ENCODE measurements at places on chromosomes 1 and 21.

DNA sequence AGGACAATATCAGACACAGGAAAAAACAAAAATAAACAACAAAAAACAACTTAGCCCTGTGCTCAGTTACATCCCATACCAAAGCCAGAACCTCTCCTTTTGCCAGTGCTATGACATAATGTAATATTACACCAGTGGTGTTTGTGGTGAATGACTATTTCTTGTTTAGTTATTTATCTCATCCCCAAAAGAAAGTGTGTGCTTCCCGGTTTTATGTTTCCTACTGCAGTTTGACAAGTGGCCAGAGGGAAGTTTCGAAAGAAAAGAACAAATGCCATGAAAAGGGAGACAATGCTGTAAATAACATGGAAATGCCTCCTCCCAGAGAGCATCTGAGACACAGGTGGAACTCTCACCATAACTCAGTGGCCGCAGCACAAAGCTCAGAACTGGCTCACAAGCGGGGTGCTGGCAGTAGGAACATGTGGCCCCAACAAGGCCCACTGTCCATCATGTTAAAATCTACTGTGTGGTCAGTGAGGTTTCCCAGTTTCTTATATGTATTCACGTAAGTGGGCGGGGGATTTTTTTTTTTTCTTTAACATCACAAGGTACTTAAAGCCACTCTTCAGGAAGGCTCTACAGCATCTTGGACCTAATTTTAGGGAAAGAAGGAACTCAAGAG, 158.2 kb downstream of the BARHL2 start:
- no peak for DNase-seq

DNA sequence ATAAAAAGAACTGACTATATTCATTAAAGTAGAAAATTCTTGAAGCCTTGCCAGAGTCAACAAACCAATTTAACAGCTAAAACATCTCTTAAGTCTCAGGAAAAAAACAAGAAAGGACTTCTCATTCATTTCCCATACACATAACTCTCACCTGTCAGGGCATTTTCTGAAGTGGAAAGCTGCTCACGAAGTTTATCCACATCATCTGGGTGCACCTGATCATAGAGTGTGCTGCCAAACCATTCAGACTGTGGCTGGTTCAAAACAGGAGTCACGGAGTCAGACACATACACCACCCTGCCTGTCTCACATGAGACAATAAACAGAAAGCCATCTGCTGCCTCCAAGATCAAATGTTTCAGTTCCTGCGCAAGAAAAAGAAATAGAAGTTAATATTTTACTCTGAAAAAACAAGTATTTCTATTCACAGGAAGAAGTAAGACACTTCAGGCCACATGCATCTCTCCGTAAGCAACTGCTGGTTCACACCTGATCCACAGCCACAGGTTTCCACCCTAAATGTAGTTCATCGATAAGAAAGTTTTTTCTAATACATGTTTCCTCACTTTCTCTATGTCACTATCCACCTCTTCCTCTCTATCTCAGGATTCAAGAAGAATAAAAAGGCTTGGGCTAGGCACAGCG, 28.2 kb upstream of the CTSK start:
- DNase-seq = peak; percentile 93

- DNase-seq = no peak
Measured at GRCh38 chr1:65069011-65069565, 78.9 kb upstream of the AK4 start.

DNA sequence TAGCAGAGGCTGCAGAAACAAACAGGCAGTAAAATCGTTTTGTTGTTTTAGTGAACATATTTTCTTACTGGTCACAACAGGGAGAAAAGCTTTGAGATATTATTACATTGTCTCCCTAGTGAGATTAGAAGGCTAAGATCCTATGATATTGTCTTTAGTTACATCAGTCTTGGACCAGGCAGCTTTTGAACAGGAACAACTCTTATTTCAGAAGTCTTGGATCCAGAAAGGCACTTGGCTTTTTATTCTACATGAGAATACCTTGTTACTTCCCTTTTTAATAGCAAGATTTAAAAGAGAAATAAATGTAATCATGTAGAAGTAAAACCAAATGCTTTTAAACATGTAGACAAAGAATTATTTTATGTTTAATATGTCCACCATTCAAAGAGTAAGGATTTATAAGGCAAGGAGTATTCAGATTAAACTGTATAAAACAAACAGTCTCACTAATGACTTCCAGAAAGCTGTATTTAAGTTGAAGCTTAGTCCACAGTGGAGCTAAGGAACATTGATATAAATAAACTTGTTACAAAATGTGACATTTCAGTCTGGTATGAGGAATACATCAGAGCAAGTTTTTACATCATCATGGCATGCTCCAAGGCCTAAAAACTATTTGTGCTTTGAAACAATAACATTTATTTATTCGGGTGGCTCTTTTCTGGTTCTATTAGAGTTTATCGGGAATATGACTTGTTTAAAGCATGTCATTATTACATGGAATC, 72.2 kb downstream of the PHTF1 start:
- DNase-seq = no peak

DNA sequence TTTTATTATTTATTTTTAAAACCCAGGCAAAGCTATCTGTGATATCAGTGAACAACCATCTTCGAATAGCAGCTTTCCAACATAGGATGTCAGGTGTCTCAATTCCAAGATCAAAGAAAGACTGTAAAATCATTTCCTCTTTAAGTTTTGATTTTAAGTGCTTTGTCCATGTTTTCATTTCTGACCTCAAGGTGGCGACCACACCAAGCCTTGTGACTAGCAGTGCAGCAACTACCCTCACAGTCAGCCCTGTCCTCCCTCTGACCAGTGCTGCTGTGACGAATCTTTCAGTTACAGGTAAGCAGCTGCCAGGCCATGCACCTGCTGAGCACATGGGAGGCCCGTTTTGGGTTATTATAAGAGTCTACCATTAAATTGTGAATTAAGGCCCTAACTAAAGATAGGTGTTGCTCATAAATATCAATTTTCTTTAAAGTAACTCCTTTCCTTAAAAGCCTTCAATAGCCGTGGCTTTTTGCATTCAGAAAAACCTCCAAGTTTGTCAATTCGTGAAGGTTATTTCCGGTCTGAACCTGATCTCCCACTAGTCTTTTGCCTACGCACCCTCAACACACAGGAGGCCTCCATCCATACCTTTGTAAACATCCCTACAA, 117.0 kb downstream of the CD247 start:
- DNase-seq = no peak

- no peak for DNase-seq
Measured at GRCh38 chr1:24309762-24310485, 9.2 kb upstream of the GRHL3 start.

DNA sequence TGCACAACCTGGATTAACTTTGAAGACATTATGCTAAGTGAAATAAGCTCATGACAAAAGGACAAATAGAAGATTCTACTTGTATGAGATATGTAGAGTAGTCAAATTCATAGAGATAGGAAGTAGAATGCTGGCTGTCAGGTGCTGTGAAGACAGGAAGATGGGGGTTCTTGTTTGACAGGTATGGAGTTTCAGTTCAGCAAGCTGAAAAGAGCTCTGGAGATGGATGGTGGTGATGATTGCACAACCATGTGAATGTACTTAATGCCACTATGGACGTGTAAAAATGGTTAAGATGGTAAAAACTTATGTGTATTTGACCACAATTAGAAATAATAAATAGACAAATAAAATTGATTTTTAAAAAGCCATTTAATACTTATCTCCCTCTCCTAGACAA, 169.8 kb upstream of the DUSP10 start:
- DNase-seq = no peak

- DNase-seq = no peak
Measured at GRCh38 chr1:153617663-153618062, 1.5 kb upstream of the S100A14 start.

- no peak for DNase-seq
Measured at GRCh38 chr1:106584676-106585075, 471.8 kb upstream of the PRMT6 start.

- no peak for DNase-seq
Measured at GRCh38 chr1:159949123-159949522, 3.7 kb upstream of the IGSF9 start.

- DNase-seq = no peak
Measured at GRCh38 chr1:96034006-96034405, 687.6 kb upstream of the PTBP2 start.

- DNase-seq = no peak
Measured at GRCh38 chr1:232382671-232383070, 247.3 kb downstream of the SIPA1L2 start.

GRCh38 chr21:34726627-34727337, 58.0 kb downstream of the CLIC6 start:
- no peak for DNase-seq

DNA sequence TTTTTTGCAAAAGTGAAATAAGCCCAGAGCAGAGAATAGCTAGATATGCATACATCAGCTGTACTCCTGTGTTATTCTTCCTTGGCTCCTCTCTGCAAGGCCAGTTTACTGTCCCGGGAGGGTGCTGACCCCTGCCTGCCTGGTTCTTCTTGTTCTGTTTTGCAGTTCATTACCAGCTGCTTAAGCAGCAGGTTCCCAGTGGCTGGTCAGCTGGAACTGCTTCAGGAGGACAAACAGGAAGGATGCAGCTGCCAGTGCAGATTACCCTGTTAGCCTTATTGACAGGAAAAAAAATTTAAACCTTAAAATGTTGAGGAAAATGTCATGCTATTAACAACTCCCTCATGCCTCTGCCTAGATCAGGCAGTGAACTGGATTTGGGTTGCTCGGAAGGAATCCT, 16.0 kb upstream of the LRIG2 start:
- no peak for DNase-seq

- no peak for DNase-seq
Measured at GRCh38 chr1:55848906-55849305, 633.7 kb upstream of the USP24 start.

DNA sequence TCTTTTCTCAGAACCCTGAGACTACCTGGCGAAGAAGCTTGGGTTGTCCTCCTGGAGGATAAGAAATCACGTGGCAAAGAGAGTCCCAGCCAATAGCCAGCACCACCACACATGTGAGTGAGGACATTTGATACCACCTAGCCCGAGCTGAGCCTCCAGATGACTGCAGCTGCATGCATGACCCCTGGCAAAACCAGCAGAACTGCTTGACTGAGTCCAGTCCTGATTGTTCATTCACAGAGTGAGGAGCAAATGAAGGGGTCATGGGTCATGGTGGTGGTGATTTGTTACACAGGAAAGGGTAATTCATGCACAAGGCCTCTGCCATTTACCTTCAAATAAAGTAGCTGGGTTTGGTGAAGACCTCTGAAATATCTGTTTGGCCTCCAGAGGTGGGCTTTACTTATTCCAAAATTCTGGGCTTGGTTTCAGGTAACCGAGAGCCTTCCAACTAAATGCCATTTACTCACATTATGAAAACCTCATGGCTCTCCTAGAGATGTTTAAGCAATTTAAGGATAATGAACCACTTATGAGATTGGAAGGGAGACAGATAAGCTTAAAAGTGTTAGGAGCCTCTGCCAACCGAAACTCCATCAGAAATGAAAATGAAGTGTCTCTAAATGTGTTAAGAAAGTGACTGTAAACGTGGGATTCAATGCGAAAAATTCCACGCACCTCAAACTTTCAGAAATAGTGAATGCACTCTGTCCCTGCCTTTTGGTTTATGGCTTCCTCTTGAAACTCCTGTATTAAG, 163.3 kb downstream of the SLC35F3 start:
- DNase-seq = no peak

- no peak for DNase-seq
Measured at GRCh38 chr1:181213056-181213455, 124.6 kb downstream of the IER5 start.

- DNase-seq = no peak
Measured at GRCh38 chr21:45327441-45328197, 39.9 kb upstream of the POFUT2 start.

DNA sequence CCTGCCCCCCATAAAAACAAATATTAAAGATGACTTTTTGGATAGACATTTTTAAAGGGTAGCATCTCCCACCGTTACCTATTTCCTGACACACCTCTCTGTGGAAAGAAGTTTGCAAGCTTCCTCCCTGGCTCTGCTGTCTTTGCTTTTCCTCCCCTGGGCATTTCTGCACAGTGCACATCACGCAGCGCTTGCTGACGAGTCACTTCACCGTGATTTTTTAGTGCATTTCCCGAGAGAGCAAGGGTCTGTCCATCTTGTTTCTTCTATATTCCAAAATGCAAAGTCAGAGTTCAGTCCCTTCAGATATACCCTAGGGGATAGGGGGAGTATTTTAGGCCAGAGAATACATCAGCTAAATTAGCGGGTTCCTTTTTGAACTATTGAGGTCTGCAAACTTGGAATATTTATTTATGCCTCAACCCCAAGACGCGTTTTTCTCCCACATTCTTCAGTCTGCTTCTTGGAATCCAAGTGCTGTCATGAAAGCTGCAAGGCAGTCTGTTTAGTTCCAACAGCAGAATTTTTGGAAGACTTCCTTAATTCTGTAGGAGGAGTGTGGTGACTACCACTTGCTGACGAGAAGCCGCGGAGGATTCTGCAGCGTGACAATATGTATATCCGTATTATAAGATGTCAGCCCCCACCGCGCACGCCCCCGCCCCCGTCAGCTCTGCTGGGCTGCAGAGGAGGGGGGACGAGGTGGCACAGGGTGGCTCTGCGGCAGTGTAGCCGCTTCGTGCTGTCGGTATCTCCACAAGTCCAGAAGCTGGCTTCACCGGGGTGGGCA, 22.4 kb downstream of the SMYD2 start:
- no peak for DNase-seq

DNA sequence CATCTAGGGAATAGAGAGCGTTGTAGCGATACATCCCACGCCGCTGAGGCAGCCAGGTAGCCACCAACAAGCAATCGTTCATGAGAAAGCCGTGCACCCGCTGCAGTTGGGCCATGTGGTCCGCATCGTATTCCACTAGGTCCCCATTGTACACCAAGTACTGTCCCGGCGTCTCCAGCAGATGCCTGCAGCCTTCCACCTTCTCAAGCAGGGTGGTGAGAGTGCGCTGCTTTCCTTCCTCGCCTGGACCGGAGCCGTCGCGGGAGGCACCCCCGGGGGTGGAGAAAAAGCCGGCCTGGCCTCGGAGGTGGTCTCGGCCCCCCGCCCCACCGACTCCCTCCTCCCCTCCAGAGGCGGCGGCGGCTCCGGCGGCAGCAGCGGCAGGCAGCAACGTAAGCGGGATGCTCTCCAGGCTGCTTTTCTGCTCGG, 595 bp downstream of the EXOC8 start:
- no peak for DNase-seq

DNA sequence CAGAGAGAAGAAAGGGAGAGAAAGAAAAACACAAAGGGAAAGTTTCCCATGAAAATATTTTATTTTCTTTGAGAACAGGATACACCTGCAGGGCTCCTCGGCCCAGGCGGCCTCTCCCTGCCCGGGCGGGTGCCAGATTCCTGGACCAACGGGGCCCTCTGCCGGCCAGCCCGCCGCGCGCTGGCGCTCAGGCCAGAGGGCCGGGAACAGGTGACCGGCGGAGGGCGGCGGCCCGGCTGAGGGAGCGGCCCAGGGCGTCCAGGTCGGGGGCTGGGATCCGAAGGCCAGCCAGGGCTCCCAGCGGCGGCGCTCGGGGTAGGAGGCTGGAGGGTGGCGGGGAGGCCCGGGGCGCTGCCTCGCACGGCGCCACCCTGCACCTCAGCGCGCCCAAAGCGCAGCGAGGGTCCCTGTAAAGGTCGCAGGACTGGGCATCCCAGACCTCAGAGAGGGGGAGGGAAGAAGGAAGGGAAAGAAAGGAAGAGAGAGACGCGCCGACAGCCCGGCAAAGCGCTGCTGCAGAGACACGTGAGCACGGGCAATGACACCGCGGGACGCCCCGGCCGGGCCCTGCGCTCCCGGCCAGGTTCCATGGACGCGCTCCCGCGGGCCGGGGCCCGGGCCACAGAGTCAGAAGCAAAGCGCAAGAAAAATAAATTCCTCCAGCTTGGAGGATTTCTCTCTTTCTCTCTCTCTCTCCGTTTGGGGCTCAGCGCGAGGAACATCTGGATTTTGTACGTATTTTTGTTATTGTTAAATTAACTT, 927 bp downstream of the WNT9A start:
- no peak for DNase-seq
